ENCODE measurements at places on chromosomes 4 and X.

- DNase-seq: no peak
Measured at GRCh38 chrX:3271834-3272186, 74.6 kb downstream of the MXRA5 start.

GRCh38 chr4:158313566-158313965, 103.3 kb downstream of the TMEM144 start:
- DNase-seq: no peak

- no peak for DNase-seq
Measured at GRCh38 chrX:148593987-148594386, 93.6 kb downstream of the AFF2 start.

DNA sequence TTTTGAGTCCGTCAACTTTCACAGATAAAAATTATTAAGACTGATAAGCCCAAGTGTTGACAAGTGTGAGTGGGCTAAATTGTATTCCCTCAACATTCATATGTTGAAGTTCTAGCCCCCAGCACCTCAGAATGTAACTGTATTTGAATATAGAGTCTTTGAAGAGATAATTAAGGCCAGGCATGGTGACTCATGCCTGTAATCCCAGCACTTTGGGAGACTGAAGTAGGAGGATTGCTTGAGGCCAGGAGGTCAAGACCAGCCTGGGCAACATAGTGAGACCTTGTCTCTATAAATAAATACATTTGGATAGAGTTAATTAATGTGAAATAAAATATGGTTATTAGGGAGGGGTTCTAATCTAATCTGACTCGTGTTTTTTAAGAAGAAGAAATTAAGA, 29.7 kb upstream of the SLC25A4 start:
- no peak for DNase-seq

- no peak for DNase-seq
Measured at GRCh38 chr4:57233386-57233785, 123.2 kb upstream of the IGFBP7 start.

DNA sequence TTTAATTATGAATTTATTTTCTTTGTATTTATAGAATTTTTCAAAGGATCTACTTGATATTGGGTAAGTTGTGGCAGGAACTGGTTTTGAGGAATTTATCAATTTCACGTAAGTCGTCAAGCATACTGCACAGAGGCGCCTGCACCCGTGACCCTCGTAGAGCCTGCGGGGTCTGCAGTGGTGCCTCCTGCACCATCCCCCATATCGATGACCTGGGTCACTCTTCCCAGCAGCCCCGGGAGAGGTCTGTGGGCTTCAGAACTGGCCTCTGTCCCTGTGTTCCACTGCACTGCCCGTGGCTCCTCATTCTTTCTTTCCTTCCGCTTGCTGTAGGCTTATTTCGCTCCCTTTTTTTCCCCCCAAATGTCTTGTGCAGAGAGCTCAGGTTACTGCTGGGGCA, 31.5 kb upstream of the CPLX1 start:
- DNase-seq: no peak

DNA sequence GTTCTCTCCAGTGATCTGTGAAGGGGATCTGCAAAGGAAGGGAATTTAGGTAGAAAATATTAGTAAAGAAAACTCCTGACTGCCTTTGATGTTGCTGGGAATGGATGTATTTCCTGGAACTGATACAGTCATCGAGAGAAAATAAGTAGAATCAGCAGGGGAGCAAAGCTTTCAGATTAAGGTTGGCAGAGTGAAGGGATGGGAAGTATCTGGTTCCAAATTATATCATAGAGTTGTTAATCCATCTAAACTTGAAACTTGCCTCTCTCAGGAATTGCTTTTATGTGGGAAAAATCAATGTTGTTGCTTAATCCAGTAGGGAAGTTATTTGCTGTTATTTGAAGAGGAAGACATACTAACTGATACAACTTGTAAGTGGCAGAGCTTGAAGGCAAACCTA, 19.3 kb downstream of the EPHA5 start:
- DNase-seq: no peak

- no peak for DNase-seq
Measured at GRCh38 chr4:76696109-76696508, 201.8 kb downstream of the SOWAHB start.

DNA sequence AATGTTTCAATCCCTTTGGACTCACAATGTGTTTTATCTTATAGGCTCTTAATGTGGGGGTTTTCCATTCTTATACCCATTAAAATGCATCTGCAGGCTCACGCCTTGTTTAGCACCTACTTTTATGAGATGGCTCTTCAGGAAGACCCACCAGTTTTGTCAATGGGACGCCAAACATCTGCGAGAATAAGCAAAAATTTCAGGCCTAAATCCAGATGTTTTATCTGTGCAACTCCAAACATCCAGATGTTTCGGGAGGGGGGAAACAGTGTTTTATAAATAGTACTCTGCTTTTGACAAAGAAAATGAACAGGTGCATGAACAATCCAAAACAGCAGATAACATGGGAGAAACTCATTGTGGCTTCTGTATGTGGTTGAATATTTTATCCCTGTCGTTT, 342.8 kb downstream of the DHX15 start:
- DNase-seq: no peak

All from activated naive CD4-positive, alpha-beta T cell treated with Interleukin-2 at 50 U/mL for 16 hours (primary cell).